ENCODE measurements at places on chromosomes 7 and 10. TPM values are rescaled to one million over a fixed set of nuclear protein-coding genes. Genes with fewer than 3 reads are reported as not detected.

The FAM131B gene
- 1.4 TPM for polyA plus RNA-seq

The SLC39A12 gene
- polyA plus RNA-seq, result not detected

The DNA2 gene
- 14.1 TPM for polyA plus RNA-seq

The TMEM229A gene
- 1.4 TPM for polyA plus RNA-seq

The ABCB1 gene
- 1.1 TPM for polyA plus RNA-seq

The TFPI2 gene
- polyA plus RNA-seq, result 2.8 TPM

The PROSER2 gene
- 3.2 TPM for polyA plus RNA-seq

The RNF133 gene
- polyA plus RNA-seq, result 0.35 TPM

The TSPAN15 gene
- polyA plus RNA-seq, result 37.1 TPM

GRCh38 chr7:129676017-129676897, 64.7 kb downstream of the NRF1 start:
- no peak for DNase-seq

- DNase-seq, result no peak
Measured at GRCh38 chr7:127718340-127718679, 66.3 kb downstream of the SND1 start.

DNA sequence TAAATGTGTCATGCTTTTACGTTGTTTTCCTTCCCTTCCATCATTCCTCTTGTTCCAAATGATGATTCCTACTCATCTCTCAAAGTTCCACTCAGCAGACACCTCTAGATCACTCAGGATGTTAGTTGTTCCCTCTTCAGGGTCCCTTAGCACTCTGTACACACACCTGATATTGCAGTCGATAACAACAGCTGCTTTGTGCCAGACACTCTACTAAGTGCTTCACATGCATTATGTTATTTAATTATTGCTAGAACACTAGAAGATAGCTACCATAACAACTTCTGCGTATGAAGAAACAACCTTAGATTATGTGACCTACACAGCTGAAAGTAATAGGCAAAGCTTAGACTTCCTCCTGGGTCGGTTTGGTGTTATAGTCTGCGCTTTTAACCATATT, 29.6 kb downstream of the PCBD1 start:
- DNase-seq, result no peak

DNA sequence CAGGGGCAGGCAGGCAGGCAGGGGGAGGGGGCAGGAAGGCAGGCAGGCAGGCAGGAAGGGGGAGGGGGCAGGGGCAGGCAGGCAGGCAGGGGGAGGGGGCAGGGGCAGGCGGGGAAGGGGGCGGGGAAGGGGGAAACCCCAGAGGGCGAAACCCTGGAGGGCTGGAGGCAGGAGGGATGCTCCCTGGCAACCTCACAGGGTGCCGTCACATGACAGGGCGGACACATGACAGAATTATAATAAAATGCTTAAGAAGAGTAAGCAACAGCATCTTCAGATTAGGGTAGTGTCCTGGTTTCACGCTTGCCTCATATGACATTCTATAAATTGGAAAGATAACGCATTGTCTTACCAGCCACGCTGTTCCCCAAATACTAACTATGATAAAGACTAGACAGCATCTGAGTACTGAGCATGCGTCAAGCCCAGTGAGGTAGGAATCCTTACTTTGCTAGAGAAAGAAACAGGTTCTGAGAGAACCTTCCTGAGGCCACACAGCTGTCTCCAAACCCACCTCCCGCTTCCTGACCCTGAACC, 131.6 kb downstream of the DIP2C start:
- no peak for DNase-seq

GRCh38 chr10:77643795-77644468, 6.3 kb upstream of the KCNMA1 start:
- DNase-seq, result peak; percentile 34

Data from left lung (tissue), 14 donors.